ENCODE measurements at places on chromosomes 12 and 14. TPM values are rescaled to one million over a fixed set of nuclear protein-coding genes. Genes with fewer than 3 reads are reported as not detected.

DNA sequence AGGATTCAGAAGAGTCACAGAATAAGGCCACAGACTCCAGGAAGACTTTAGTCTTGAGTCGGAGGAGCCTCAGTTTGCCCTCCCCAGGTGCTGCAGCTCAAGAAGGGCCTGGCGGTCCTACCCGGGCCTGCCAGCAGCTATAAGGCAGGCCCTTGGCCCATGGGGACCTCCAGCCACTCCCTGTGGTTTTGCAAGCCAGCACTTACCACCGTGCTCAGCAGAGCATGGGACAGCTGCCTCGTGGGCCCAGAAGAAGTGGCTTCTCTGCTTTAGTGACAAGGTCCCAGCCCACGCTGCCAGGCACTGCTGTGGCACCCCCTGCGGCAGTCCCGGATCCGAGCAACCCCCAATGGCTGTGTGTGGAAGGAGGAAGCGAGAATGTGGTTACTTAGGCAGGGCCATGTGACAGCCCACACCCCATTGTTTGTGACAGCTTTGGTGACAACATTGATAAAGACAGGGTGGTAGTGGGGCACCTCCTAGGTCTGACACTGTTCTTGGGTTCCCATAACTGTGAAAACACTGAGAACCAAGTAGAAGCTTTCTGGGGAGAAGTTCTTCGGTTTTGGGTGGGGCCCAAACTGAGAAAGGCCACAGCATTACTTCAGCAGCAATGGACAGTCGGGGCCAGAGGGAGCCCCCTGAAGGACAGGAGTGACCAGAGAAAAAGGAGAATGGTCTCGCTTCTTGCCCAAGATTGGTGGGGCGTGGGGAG lies at the start of gene SELPLG:
TSS of gene SELPLG (minus strand) at position 361 of the 715 bp plus-strand sequence. CDS start 9,587 bp downstream, outside the sequence.
- no peak for DNase-seq

DNA sequence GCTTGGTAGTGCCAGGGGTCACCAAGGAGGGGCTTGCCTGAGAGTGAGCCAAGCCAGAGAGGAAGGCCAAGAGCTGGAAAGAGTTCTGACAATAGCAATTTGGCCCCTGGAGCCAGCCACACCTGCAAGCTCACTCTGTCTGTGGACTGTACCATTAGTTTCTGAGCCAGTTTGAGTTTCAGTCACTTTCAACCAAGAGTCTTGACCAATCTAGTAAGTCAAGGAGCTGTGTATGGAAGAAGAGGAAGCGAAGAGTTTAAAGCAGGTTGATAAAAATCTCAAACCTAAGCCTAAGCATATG lies 38.5 kb downstream of the NT5DC3 start:
- DNase-seq: no peak

The DHRS2 gene
- 5,493 TPM for total RNA-seq

- peak; percentile 55 for DNase-seq
Observed at GRCh38 chr14:94897082-94897481, 127.2 kb upstream of the GSC start.

DNA sequence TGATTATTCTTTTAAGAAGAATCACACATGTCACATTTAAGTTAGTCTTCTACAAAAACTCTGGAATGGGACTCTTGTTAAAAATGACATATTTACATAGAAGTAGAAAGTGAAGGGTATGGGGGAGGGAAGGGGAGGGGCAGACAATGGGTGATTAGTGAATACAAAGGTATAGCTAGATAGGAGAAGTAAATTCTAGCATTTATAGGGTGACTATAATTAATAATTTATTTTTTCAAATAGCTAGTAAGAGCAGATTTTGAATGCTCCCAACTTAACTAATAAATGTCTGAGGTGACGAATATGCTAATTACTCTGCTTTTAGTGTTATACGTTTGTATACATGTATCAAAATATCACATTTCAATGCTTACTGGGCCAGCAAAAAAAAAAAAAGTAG lies 59.4 kb downstream of the BLTP3B start:
- no peak for DNase-seq

DNA sequence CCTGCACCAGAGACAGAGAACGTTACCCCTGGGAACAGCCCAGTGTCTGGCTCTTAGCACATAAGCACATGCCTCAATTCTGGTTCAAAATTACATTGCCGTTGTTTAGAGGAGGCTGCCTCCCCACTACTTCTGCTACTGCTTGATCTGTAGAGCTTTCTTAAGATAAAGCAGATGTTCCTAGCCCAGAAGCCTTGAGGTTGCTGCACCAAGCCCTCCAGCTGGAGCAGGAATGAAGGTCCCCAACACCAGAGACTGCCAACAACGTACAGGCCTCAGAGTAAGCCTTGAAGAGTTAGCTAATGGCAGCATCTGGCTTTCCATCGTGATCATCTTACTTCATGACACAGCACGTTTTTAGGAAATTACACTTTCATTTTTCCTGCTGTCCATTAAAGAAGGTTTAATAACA lies 34.7 kb upstream of the AMIGO2 start:
- DNase-seq: no peak

The OR10AD1 gene
- not detected for total RNA-seq

The MUCL1 gene
- not detected for total RNA-seq

DNA sequence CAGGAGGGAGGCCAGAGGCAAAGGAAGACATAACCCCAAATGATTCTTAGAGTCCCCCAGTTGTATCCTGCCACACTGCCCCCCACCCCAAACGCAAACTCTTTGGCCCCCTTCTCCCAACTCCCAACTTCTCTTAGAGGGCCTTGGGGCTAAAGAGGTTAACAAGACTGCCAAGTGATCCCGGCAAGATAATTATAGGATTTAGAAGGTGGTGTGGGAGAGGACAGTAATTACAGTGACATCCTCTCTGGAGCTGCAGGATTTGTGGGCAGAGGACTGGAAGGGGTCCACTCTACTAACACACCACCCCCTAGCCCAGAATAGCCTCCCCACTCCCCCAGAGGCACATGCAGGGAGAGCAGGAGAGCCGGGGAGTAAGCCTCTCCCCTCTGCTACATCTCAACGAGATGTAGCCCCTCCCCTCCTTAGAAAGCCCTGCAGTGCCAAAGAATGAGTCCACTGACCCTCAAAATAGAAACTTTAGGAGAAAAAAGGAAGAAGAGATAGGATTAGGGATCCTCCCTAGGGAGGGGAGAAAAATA lies 5.3 kb upstream of the GDF11 start:
- no peak for DNase-seq
